Femur (tissue), 1 donor: ENCODE measurements at places on chromosomes 11 and 22.
A peak's percentile ranks its signal among the peaks of the same experiment; 100 is the strongest.

DNA sequence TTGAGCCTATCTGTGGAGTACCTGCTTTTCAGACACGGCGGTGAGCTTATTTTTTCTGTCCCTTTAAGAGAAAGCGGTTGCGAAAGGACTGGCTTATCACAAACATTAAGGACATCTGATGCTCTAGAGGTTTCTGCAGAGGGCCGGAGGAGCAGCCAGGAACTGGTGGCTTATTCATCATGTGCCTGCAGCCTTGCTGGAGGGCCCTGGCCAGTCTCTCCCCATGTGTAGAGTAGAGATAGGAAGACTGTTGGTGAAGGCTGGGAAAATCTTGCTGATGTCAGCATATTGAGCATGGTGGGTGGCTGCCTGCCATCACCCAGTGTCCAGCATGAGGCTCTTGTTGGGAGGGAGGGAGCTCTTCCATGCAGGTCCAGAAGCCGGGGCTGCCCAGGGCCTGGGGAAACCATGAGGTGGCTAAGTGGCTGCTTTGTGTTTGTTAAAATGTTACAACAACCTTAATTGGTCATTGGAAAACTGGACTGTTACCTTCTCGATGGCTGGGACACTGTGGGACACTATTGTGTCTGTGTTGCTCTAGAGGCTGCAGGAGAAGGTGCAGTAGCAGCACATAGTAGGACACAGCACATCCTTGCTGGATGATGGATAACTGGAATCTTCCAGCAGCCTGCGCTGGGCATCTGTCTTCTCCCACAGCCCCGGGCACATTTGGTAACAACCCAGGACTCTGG lies 54.3 kb downstream of the TSPAN18 start:
- DNase-seq: peak; percentile 34

GRCh38 chr11:8291421-8292350 lies 28.0 kb upstream of the LMO1 start:
- DNase-seq: no peak

DNA sequence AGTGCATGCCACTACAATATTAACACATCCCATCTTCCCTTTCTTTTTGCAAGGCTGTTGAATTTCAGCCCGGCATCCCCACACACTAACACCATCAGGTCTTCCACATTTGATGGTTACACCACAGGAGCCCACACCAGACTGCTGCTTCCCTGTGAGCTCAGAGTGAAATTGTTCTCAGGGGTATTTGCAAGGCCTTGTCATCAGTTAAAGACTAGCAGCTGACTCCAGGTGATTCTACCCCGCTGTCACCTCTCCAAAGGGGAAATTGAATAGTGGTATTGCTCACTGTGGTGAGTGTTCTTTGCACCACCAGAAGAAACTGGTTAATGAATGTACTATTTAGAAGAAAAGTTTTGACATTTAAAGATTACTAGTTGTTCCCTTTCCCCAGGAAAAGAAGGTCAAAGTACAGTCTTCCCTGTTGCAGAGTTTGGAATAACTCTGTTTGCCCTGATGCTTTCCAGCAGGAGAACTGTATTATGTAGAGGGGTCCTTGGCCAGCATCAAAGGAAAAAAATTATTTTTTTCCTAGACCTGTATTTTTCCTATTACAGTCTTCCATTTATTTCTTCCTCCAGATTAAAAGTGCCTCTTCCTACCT lies 41.9 kb downstream of the BID start:
- DNase-seq: no peak

DNA sequence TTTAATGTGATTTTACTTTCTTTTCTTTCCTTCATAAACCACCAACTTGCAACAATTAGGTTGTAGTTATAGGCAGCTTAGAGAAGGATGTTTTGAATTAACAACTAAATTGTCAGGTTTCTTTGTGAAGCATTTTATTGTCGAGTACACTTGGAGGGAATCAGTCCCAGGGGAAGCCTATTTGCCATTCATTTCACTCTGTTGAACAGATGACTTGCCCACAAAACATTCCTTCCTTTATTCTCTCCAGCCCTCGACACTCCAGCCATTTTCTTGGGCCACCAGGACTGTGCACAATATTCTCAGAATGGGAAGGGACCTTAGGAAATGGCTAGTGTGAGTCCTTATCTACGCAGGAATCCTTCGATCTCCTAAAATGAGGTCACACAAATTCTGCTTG lies 620.6 kb downstream of the SOX6 start:
- no peak for DNase-seq

GRCh38 chr11:7520981-7521487 lies 7.2 kb downstream of the PPFIBP2 start:
- no peak for DNase-seq

DNA sequence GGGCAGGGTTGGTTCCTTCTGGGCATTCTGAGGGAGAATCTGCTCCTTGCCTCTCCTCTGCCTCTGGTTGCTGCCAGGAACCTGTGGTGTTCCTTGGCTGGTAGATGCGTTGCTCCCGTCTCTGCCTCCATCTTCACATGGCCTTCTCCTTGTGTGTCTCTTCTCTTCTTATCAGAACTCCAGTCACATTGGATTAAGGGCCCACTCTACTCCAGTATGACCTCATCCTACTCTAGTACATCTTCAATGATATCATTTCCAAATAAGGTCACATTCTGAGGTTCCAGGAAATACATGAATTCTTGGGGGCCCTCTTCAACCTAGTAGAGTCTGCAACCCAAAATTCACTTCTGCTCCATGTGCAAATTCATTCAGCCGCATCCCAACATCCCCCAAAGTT lies 33.3 kb downstream of the HTR3B start:
- no peak for DNase-seq

GRCh38 chr22:47604563-47604962 lies 842.1 kb downstream of the TBC1D22A start:
- DNase-seq: no peak
